Inflammatory macrophage (primary cell): ENCODE measurements at places on chromosomes 12 and 14.

- no peak for DNase-seq
Measured at GRCh38 chr14:78469947-78470346, 299.8 kb downstream of the NRXN3 start.

- DNase-seq = no peak
Measured at GRCh38 chr12:100447381-100447780, 26.3 kb upstream of the NR1H4 start.

- no peak for DNase-seq
Measured at GRCh38 chr14:100054316-100055075, 10.7 kb upstream of the EVL start.

DNA sequence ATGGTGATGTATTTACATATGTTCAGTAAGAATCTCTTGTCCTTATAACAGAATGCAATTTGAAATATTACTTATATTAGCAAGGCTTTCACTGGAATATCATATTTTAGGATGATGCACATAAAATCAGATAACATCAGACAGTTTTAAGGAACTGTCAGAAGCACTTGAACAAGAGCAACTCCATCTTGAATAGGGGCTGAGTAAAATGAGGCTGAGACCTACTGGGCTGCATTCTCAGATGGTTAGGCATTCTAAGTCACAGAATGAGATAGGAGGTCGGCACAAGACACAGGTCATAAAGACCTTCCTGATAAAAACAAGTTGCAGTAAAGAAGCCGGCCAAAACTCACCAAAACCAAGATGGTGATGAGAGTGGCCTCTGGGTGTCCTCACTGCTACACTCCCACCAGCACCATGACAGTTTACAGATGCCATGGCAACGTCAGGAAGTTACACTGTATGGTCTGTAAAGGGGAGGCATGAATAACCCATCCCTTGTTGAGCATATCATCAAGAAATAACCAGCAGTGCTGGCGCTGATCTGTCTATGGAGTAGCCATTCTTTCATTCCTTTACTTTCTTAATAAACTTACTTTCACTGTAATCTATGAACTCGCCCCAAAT is 27.6 kb upstream of the ETV6 start:
- peak; percentile 24 for DNase-seq

- no peak for DNase-seq
Measured at GRCh38 chr14:105702275-105702817, 176.0 kb downstream of the TMEM121 start.

- DNase-seq = no peak
Measured at GRCh38 chr12:81819991-81820633, 61.0 kb upstream of the PPFIA2 start.

GRCh38 chr14:70954068-70954467 is 46.8 kb downstream of the PCNX1 start:
- no peak for DNase-seq

- peak; percentile 51 for DNase-seq
Measured at GRCh38 chr12:42426746-42427145, 100.8 kb downstream of the PPHLN1 start.

- peak; percentile 24 for DNase-seq
Measured at GRCh38 chr14:100304825-100305323, 1.4 kb downstream of the SLC25A29 start.

GRCh38 chr12:58930770-58931324 is 10.5 kb upstream of the LRIG3 start:
- no peak for DNase-seq

DNA sequence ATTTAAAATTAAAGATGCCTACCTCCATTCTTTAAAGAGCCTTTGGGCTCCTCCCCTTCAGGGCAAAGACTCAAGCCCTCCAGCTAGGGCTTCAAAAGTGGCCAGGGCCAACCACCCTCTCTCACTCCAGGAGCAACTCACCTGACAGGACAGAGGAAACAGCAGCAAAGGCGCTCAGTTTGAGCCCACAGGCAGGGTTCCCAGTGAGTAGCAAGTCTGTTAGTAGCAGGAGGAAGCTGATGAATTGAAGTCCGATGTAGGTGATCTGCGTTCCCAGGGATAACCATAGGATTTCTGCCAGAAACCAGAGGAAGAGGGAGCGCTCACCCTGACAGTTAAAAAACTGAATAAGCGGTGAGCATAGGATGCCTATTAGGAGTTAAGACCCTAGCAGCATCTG is 15.7 kb downstream of the GSG1 start:
- no peak for DNase-seq

DNA sequence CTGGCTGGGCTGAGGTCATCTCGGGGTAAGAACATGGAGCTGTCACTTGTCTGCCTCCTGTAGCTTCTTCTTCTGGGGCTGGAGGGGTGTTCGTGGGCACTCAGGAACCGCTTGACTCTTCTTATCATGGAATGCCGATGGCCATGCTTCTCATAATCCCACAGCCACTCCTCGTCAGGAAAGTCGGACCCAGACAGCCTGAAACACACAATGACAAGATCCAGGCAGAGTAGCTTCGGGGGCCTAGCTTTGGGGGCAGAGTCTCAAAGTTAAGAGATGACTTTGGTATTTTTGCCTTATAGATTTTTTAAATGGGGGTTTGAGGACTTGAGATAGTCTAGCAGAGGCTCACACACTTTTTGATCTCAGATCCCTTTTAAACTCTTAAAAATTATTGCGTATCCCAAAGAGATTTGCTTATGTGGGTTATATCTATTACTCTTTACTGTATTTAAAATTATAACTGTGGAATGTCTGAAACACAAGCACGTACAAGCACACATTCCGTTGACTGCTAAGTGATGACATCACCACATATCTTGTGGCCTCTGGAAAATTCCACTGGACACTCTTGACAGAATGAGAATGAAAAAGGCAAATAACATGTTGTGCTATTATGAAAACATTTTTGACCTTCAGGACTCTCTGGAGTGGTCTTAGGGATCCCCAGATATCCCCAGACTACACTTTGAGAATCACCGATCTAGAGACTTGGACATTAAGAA is 43.3 kb downstream of the BEST3 start:
- no peak for DNase-seq

DNA sequence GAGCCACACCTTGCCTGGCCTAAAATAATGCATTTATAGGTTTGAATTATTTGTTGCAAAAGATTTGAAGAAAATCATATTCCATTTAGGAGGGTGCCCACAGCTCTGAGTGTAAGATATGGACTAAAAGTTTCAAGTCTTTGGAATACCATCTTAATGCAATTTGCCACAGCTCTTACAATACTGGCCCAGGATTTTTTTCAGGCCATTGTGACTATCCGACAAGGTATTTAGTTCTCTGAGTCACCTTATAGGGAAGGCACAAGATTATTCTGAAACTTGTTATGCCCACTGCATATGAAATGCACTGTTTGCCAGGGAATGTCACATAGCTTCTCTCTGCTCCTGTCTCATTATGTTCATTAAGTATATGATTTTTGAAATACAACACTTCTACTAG is 29.6 kb upstream of the SLC6A13 start:
- no peak for DNase-seq

GRCh38 chr12:42394429-42394828 is 68.5 kb downstream of the PPHLN1 start:
- no peak for DNase-seq

- DNase-seq = no peak
Measured at GRCh38 chr14:99677231-99678140, 6.6 kb upstream of the CYP46A1 start.

- DNase-seq = no peak
Measured at GRCh38 chr12:2498964-2499500, 295.7 kb upstream of the FKBP4 start.

GRCh38 chr12:12979126-12979525 is 20.9 kb downstream of the HEBP1 start:
- no peak for DNase-seq

- no peak for DNase-seq
Measured at GRCh38 chr14:94447206-94447605, 5.4 kb downstream of the SERPINA11 start.

DNA sequence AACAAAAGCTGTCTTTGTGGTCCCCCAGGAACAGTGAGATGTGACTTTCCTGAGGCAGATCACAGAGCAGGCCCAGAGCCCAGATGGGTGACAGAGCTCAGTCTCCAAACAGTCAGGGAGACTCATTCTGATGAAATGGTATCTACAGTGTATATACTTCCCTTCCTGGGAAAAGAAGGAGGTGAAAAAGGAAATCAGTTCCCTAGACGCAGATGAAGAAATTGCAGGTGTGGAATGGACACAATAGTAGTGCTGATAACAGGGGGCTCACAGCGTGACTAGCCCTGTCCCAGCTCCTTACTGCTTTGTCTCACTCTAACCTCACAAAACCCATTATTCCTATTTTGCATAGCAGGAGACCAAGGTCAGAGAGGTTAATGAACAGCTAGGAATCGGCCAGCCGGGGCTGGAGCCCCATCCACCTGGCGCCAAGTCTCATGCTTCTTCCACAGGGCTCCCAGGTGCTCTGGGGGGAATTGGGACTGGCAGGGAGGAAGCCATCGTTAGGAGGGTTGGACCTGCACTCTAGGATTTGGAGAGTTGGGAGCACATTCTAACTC is 11.9 kb downstream of the KCNH3 start:
- DNase-seq = no peak

- DNase-seq = no peak
Measured at GRCh38 chr12:26576266-26576665, 256.7 kb downstream of the ITPR2 start.

GRCh38 chr12:65747338-65747737 is 76.9 kb upstream of the HMGA2 start:
- DNase-seq = no peak

GRCh38 chr14:75515629-75515996 is 6.7 kb upstream of the BATF start:
- peak; percentile 32 for DNase-seq

DNA sequence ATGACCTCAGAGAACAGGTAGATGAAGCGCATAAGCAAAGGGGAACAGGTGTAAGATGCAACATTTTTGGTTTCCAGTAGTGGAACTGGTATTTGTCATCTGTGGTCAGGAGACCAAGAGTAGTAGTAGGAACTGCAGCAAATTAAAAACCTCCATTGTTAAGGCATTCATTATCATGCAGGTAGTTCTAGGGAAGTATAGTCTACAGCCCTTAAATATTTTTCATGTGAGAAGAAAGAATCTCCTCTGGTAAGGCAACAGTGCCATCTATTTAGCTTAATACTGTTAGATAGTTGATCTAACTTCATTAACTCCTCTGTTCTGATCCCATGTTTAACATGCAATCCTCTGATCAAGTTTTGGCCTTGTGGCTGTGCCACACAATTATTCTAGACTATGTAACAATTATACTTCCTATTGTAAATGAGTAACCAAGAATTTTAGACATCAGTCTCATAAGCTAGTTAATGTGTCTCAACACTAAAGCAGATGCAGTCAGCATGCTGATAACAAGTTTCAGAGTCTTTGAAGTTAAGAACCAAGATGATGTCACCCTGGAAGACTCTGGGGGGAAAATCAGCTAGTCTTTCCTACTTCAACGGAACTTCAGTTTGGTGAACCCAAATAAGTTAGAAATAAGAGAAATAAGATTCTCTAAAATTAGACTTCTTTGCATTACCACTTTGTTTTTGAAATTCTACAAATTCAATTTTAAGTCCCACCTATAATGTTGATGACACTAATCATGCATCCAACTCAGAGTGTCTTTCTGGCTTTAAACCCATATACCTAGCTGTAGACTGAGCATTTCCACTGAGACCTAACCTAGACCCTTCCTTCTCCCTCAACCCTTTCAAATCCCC is 70.9 kb downstream of the STXBP6 start:
- DNase-seq = no peak

DNA sequence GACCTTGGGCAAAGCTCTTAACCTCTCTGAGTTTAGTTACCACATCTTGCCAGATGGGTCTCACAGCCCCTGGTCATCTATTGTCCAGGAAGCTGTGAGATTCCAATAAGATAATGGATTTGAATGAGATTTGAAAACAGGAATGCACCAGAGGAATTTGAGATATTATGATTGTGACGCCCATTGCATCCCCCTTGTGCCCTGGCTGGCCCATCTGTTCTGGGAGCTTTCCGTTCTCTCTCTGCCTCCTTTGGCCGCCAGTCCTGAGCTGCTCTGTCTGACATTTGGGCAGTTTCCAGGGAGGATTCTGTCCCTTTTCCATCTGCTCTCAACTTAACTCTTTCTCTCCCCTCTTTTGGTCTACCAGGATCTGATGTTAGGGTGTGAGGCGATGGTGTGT is 24.6 kb downstream of the SRRM4 start:
- no peak for DNase-seq

DNA sequence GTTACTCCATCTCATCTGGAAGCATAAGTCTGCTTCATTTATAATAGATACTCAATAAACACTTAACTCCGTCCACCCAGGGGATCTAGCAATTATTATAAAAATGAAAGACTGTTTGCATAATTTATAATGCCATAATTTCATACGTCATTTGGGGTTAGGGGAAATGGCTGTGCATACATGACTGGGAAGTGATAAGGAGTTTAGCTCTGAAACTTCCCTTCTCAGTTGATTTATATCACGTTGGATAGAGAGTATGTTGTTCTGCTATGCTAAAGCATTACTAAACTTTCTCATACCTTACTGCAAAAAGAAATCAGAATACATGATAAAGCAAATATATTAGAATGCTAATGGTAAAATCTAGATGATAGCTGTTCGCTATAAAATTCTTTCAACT is 90.4 kb upstream of the DYNC1H1 start:
- DNase-seq = peak; percentile 4

GRCh38 chr12:118059341-118060191 is 1.4 kb downstream of the WSB2 start:
- peak; percentile 49 for DNase-seq
